BJ (cell line): ENCODE measurements at places on chromosomes 12 and 14.

- no peak for DNase-seq
These were observed 8.3 kb downstream of the RNASE6 start for GRCh38 chr14:20789230-20789813.

DNA sequence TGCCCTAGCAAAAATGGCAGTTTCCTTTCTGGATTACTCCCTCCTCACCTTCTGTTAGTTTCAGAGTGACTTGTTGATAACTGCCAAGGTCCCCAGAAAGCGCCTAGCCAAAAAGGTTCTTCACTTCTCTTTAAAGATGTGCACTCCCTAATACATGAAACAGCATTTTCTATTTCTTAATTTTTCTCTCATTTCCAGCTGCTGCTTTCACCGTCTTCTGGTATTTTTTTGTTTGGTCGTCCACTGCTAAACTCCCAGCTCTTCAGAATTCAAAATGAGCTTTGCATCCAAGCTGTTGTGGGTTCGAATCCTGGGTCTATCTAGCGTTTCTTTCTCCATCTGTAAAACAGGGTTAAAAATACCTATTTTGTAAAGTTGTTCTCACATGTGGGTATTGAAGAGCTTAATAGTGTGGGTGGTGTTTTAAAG is 397 bp upstream of the BORCS5 start:
- DNase-seq = no peak

- no peak for DNase-seq
These were observed 73.7 kb upstream of the CISTR start for GRCh38 chr12:53825246-53826081.

DNA sequence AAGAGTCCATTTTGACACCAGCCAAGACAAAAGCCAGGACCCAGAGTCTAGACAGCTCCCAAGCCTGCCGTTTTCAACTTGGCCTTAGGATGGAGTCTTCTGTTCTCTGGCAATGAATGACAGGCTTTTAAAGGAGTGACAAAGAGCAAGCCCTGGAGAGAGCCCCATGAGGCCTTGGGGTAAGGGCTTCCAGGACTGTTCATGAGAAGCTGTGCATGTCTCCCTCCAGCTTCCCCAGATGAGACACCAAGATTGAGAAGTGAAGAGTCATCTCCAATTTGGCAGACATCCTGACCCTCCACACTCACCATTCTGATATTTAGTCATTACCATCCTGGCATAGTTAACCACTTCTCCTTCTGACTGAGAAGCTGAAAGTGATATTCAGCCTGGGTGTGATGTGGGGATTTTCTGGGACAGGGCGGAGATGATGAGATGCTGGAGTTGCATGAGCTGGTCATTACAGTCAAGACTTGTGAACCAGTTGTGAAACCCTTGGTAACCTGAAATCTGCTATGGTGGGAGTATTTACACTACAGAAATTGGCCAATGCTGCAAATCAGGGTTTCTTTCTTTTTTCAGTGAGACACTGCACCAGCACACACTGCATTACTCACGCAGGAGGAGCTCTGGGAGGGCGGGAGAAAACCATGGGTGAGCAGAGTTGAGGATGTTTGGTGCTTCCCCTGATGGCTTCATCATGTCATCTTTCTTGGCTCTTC is 77.8 kb downstream of the VCPKMT start:
- peak; percentile 92 for DNase-seq

DNA sequence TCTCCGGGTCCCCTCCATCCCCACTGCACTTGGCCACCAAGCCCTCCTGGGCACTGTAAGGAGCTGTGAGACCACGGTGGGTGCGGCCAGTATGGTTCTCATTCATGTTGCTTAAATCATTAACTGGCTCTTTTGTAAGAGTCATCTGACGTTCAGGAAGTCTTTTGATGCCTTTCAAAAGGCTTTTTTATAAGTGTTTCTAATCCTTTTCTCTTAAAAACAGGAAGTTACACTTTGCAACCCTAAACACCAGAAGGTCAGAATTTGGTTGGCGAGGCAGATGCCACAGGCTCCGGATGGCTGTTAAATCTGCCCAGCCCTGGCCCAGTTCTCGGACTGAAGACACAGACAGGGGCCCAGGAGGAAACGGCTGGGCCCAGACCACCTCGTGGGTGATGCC is 26.1 kb upstream of the DIO3 start:
- DNase-seq = no peak

- no peak for DNase-seq
These were observed 4.4 kb upstream of the FOS start for GRCh38 chr14:75274050-75274898.

DNA sequence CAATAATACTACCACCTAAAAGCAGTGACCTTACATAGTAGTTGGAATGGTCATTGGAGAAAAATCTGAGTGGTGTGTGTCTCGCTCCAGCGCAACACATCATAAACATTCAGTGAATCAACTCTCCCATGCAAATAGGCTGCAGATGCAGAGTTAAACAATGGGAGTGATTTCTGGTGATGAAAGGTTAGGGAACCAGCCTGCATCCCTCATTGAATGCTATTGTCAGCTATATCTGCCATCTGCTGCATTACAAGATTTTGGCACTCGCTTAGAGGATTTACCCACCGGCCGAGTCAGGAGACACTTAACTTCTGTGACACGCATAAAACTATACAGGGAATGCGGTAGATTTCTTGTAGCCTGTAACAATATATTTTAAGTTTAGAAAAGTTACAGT is 900.9 kb downstream of the FLRT2 start:
- no peak for DNase-seq

DNA sequence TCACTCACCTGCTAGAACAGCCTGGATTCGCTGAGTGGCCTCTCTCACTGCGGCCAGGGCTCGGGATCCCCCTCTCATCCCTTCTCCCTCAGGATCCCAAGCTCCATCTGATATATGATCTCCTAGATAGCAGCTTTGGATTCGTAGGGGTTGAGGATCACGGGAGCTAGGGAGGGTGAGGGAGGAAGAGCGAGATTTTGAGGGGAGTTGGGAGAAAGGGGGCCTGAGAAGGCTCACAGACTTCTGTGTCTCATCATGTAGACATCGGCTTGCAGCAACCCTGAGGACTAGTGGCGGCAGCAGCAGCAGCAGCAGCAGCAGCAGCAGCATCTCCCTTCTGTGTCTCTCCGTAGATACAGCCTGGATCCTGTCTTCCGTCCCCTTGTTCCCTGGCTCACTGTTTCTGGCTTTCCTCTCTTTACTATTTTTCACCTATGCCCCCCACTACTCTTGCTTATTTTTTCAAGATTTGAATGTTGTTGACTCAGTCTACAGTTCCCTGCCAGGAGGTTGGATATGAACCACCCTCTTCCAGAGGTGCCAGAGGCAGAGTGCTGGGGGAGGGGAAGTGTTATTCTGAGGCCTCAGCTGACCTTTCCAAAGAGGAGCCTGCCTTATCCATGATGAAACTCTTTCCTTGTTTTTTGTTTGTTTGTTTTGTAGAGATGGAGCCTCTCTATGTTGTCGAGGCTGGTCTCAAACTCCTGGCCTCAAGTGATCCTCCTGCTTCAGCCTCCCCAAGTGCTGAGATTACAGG is at the start of gene CIROP:
Gene CIROP (minus strand): TSS at position 399 of the 757 bp plus-strand sequence. CDS start 69 bp downstream, at position 330.
- DNase-seq = no peak

DNA sequence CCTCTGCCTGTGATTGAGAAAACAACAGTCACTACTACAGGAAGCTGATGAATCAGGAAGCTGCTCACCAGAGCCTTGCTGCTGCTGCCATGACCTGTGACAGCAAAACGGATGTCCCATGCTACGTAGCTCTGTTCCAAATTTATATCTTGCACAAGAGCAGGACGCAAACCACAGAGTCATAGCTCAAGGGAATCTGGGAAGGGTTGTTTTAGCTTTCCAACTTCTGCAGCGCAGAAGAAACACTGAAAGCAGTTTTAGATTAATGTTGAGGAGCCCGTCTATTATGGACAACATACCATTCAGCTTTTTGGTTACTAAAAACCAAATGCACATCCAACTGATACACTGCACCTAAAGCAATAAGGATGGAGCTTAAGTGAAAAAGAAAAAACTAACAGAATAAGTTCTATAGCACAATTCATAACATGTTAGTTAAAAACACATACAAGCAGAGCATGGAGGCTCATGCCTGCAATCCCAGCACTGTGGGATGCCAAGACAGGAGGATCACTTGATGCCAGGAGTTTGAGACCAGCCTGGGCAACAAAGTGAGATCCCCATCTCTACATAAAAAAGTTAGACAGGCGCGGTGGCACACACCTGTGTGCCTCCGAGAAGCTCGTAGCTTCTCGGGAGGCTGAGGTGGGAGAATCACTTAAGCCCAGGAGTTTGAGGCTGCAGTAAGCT is 1.7 kb upstream of the ANKRD33 start:
- DNase-seq = peak; percentile 88

GRCh38 chr12:49567611-49568441 is at the start of gene MCRS1:
Gene MCRS1 (minus strand): TSS chr12:49568142. CDS start chr12:49566731, 1,411 bp downstream.
- peak; percentile 37 for DNase-seq

DNA sequence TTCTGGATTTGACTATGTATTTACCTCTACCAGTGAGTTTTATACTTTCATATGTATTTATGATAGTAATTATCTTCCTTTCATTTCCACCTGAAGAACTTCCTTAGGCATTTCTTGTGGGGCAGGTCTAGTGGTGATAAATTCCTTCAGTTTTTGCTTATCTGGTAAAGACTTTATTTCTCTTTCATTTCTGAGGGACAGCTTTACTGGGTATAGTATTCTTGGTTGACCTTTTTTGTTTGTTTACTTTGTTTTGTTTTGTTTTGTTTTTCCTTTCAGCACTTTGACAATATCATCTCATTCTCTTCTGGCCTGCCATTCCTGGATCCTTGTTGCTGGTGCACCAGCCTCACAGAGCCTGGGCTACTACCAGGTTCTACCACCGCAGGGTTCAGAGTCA is 53.9 kb upstream of the NFKBIA start:
- no peak for DNase-seq

DNA sequence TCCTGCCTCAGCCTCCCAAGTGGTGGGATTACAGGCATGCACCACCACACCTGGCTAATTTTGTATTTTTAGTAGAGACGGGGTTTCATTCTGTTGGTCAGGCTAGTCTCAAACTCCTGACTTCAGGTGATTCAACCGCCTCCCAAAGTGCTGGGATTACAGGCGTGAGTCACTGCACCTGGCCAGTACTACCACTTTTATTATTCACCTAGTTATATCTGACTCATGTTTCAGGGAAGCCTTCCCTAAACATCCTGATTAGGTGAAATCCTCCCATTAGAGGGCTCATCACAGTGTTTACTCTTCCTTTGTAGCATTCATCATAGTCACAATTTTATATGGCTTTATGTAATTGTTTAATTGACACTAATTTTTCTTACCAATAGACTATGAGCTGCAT is 295.3 kb upstream of the SOX5 start:
- DNase-seq = no peak

- DNase-seq = no peak
These were observed 1775.6 kb upstream of the SEL1L start for GRCh38 chr14:83309211-83309610.

DNA sequence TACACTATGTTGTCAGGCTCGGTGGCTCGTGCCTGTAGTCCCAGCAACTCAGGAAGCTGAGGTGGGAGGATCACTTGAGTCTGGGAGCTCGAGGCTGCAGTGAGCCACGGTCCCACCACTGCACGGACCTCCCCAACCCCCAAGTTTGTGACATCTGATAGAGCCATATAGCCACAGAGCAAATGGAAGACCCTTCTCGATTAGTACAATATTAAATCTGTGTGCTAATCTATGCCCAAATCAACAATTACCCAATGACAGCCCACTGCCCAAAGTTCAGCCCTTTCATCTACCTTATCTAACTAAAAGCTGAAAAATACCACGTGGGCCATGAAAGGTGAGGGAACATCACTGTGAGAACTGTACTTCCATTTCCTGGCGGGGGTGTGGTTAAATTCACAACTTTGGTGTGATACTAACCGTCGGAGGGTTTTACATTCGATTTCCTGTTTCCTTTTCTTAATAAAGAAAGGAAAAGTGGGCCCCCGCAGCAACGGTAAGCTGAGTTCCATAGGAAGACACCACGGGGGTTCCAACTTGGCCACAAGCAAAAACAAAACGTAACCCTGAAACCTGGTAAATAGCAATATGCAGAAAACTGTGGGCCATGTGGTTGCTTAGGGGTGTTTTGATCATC is 31.2 kb upstream of the FOS start:
- no peak for DNase-seq

DNA sequence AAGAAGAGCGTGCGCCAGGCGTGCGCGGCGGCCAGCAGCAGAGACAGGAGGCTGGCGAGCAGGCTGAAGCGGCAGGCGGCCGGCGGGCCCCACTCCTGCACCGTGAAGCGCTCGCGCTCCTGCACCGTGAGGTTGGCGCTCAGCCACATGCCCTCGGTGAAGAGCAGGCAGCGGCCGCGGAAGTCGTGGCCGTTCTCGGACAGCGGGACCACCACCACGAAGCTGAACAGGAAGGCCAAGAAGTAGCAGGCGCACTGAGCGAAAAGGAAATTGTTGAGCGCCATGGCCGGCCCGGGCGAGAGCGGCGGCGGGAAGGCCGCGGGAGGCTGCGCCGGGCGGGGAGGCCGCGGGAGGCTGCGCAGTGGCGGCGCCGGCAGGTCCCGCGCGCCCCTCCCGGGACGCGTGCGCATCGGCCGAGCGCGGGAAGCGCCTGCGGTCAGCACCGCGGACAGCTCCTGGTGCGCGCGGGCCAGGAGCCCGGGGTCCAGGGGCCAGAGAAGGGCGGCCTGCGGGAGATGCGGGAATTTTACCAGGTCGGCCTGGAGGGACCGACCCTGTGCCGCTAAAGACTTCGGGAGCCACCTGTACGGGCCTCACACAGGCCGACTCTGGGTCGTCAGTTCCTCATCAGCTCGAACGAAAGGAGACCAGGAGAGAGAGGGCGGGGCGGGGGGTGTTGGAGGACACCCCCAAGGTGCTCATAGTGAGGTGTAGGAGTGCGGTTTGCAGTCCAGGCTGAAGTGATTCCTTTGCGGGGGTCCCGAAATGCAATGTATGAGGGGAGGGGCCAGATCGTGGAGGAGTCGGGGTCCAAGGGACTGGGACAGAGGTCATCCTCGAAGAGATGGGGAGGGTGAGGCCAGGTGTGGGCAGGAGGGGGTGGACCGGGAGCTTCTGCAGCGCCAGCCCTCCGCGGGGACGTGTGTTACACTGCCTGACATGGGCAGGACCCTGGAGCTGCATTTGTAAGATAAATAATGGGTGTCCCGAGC is at the start of gene TMEM179:
Gene TMEM179 (minus strand): TSS at position 315 of the 992 bp plus-strand sequence. CDS start 31 bp downstream, at position 284.
- no peak for DNase-seq
